ENCODE measurements at places on chromosomes 4 and X. TPM values are rescaled to one million over a fixed set of nuclear protein-coding genes. Genes with fewer than 3 reads are reported as not detected.

TMEM144 gene
- total RNA-seq = 2.2 TPM

XAGE2 gene
- total RNA-seq = not detected

KCNIP4 gene
- total RNA-seq = not detected

CXorf51B gene
- total RNA-seq = not detected

AWAT2 gene
- total RNA-seq = not detected

BTC gene
- 0.10 TPM for total RNA-seq

SLITRK4 gene
- 1.5 TPM for total RNA-seq

SCD5 gene
- 1.0 TPM for total RNA-seq

PCYT1B gene
- 3.7 TPM for total RNA-seq

RHOH gene
- 164 TPM for total RNA-seq

NLGN4X gene
- under 0.01 TPM for total RNA-seq

UCHL1 gene
- total RNA-seq = not detected

ZNF185 gene
- total RNA-seq = 24.9 TPM

ZCCHC4 gene
- total RNA-seq = 12.4 TPM

CFAP299 gene
- total RNA-seq = 0.10 TPM

ZDHHC15 gene
- total RNA-seq = 0.42 TPM

GPAT3 gene
- total RNA-seq = 10.1 TPM

RIPPLY1 gene
- total RNA-seq = not detected

EREG gene
- 240 TPM for total RNA-seq

PNCK gene
- 0.52 TPM for total RNA-seq

LONRF3 gene
- 21.0 TPM for total RNA-seq
